ENCODE measurements at places on chromosomes 12 and 14.

DNA sequence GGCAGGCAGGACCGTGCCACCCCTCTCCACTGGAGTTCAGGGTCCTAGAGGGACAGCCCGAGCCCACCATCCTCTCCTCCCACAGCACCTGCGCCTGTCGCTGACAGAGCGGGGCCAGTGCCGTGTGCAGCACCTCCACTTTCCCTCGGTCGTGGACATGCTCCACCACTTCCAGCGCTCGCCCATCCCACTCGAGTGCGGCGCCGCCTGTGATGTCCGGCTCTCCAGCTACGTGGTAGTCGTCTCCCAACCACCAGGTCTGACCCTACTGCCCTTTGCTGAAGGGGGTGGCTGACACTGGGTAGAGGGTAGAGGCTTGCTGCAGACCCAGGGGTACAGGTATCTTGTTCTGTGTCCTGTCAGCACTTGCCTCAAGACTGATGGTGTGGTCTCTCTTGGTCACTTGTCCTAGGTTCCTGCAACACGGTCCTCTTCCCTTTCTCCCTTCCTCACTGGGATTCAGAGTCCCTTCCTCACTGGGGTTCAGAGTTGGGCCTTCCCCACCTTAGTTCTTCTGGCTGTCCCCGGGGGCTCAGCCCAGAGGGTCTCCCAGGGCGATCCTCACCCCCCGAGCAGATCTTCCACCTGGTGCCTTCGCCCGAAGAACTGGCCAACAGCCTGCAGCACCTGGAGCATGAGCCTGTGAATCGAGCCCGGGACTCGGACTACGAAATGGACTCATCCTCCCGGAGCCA lies 42.0 kb downstream of the SH2B3 start:
- no peak for DNase-seq

GRCh38 chr12:47730341-47730744 lies 5.1 kb upstream of the ENDOU start:
- no peak for DNase-seq

- DNase-seq = no peak
These were observed 168.0 kb upstream of the TBX3 start for GRCh38 chr12:114851981-114852380.

GRCh38 chr12:125343649-125344048 lies 278.4 kb downstream of the AACS start:
- no peak for DNase-seq

- DNase-seq = no peak
These were observed 25.5 kb upstream of the P2RX4 start for GRCh38 chr12:121184425-121184824.

DNA sequence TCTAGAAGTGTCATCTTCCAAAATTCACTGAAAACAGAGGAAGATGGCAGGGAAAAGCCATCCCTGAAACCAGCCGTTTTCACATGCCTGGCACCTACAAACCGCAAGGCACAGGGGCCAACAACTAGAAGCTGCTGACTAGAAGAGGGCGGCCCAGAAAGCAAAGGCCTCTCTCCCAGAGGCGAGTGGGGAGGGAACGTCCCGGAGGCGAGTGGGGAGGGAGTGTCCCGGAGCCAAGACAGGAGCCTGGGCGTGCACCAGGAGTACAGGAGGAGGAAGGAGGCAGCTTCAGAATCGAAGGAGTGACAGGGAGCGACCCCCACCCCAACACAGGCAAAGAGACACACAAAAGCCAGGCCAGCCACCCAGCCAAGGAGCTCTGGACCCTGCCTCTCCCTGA lies 21.0 kb downstream of the ANKLE2 start:
- no peak for DNase-seq

- DNase-seq = peak; percentile 29
These were observed 125.5 kb upstream of the FAR2 start for GRCh38 chr12:29023436-29024076.

GRCh38 chr14:92903359-92903758 lies 19.6 kb upstream of the CHGA start:
- no peak for DNase-seq

GRCh38 chr12:2356601-2357125 lies 303.9 kb downstream of the CACNA1C start:
- no peak for DNase-seq

DNA sequence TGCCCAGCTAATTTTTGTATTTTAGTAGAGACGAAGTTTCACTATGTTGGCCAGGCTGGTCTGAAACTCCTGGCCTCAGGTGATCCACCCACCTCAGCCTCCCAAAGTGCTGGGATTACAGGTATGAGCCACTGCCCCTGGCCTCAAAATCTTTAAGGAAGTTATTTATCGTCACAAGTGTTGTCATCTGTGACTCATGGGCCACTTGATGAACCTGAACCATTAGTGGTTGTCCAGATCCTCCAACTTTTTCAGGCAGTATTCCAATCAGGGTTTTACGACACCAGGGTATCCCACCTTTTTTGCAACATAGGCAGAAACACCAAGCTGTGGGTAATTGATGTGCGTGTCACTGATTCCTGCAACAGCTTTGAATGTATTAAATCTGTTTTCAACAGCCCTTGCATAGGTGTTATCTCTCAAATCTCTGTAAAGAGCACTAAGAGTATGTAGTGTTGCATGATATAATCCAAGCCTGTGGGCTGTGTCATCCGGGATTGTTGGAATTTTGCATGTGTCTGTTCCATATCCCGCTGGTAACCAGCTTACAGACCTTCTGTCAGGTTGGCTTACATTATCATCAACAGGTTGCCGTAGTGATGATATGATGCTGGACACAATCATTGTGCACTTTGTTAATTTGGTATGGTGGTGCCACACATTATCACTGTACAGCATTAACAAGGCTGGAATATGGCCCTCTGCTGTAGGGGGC lies 79.3 kb upstream of the SCN8A start:
- no peak for DNase-seq

- DNase-seq = no peak
These were observed 73.4 kb upstream of the FOXN3 start for GRCh38 chr14:89490466-89490865.

DNA sequence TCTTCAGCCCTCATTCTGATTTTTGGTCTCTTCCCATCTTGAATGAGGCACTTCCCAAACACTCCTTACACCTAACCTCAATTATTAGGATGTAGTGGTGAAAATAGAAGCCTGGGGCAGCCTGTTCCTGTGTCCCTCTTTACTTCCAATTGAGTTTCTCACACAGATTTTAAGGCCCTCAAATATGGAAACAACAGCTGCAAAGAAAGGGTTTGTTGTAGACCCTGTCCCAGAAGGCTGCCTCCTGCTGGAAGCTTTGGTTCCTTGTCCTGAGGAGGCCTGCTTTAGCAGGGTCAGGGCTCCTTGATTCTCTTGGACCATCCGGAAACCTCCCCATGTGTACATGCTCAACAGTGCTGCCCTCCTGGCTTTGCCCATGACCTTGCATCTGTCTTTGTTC lies 101.3 kb downstream of the TGFB3 start:
- DNase-seq = no peak

DNA sequence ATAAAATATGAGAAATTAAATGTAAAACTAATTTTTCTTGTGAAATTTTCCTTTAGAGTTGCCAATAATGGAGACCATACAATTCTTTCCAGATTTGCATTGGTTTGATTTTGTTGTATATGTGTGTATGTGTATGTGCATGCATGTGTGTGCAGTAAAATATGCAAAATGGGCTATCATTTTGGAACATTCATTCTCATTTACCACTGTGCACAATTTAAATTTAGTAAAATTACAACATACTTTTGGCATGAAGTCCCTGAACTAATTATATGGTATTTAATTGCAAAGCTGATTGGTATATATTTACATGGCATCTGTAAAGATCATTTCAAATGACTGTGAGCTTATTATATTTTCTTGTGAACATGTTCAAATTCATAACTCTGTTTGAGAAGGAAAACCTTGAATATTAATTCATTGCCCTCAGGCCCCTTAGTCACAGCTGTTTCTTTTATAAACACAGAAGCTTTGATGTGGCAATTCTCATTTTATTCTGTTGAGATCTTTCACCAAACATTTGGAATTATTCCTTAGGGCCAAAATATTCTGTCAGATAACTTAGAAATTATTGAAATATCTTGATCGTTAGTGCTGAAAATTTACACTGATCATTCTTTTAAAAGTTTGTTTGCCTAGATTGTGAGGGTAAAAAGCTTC lies 17.6 kb downstream of the KERA start:
- no peak for DNase-seq

DNA sequence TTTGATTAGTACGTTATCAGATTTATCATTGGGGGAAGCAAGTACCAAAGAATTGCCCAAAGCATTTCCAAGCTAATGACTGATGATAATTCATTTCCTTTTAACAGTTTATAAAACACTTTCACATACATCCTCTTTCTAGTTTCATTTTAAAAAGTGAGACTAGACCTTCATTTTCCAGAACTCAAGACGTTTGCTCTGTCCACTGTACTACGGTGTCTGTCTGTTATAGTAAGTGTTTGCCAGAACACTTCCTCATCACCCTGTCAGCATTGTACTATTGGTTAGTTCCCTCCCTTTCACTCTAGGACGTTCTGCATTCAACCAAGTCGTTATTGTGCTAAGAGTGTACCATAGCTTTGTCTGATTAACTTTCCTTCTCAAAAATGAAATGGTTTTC lies 81.7 kb upstream of the TMEM263 start:
- no peak for DNase-seq

GRCh38 chr14:49408187-49408933 lies 177.8 kb downstream of the RPS29 start:
- DNase-seq = peak; percentile 17

DNA sequence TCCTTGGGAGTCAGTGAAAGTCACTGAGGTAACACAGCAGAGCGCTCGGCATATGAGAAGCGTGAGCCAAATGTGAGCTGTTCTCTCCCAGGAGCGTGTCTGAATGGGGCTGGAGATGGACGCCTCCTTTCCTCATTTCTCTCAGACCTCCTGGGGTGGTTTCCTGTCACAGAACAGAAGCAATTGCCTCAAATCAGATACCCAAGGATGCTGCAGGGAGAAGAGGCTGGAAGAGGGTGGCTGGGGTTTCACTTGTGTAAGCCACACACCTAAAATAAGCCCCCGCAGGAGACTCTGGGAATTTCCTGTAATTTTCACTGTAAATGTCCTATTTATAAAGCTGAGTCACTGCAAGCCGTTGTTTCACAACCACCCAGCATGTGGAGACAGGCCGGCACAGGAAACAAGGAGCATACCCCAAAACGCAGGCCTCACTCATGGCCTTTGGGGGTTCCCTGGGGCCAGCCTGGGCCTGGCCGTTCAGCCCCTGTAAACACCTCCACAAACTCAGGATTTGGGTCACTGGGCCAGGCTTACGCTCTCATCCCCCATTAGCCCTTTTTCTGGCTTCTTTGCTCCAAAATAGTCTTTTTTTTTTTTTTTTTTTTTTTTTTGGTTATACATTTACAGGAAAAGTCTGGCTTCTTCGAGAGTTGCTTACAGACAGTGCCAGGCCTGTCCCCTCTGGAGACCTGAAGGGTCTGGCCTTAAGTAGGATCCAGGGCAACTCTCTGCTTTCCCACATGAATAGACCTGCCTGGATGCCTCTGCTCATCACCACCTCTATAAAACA lies 55.3 kb downstream of the VCPKMT start:
- peak; percentile 95 for DNase-seq

- DNase-seq = no peak
These were observed 423 bp downstream of the FGD6 start for GRCh38 chr12:95216711-95217376.

GRCh38 chr14:23301969-23302289 lies 730 bp downstream of the PPP1R3E start:
- no peak for DNase-seq

DNA sequence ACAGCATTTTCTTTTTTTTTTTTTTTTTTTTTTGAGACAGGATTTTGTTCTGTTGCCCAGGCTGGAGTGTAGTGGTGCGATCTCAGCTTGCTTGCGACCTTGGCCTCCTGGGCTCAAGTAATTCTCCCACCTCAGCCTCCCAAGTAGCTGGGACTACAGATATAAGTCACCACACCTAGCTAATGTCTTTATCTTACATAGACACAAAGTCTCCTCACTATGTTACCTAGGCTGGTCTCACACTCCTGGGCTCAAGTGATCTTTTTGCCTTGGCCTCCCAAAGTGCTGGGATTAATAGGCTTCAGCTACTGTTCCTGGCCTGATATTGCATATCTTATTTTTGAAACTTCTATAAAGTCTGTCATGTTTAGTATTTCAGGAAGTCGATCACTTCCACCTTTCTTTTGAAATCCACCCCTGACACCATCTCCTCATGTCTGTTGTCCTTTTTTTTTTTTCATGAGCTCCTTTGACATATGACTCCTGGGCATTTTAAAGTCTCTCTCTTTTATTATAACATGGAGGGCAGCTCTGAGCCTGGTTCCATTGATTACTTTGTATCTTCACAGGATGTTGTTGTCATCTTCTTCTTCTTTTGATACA lies 5.9 kb upstream of the A2ML1 start:
- no peak for DNase-seq

GRCh38 chr12:19687371-19687770 lies 248.1 kb downstream of the AEBP2 start:
- no peak for DNase-seq

- peak; percentile 73 for DNase-seq
These were observed 43.0 kb upstream of the GLIPR1 start for GRCh38 chr12:75437564-75437963.

DNA sequence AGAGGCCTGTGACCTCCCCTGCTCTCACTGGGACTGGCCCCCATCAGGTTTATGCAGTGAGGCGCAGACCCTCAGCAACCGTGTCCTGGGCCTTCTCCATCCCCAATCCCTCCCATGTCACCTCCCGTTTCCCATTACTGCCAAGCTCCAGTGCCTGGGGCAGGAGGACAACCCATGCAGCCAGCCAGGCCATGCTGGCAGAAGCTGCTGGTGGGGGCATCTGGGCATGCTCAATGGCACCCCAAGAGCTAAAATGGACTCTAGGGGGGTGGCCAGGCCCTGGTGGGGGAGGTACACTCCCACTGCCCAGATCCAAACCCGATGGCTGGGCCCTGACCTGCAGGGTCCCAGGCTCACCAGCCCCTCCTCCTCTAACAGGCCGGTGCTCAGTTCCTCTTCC lies 20.5 kb upstream of the GPR132 start:
- no peak for DNase-seq

GRCh38 chr12:62776997-62777396 lies 158.0 kb downstream of the PPM1H start:
- DNase-seq = no peak

- no peak for DNase-seq
These were observed 137.6 kb downstream of the VRK1 start for GRCh38 chr14:96934638-96935330.

- no peak for DNase-seq
These were observed 63.2 kb upstream of the SLC24A4 start for GRCh38 chr14:92259613-92260357.

Data from fibroblast of pulmonary artery (primary cell).